ENCODE measurements at places on chromosomes 11 and 22.

DNA sequence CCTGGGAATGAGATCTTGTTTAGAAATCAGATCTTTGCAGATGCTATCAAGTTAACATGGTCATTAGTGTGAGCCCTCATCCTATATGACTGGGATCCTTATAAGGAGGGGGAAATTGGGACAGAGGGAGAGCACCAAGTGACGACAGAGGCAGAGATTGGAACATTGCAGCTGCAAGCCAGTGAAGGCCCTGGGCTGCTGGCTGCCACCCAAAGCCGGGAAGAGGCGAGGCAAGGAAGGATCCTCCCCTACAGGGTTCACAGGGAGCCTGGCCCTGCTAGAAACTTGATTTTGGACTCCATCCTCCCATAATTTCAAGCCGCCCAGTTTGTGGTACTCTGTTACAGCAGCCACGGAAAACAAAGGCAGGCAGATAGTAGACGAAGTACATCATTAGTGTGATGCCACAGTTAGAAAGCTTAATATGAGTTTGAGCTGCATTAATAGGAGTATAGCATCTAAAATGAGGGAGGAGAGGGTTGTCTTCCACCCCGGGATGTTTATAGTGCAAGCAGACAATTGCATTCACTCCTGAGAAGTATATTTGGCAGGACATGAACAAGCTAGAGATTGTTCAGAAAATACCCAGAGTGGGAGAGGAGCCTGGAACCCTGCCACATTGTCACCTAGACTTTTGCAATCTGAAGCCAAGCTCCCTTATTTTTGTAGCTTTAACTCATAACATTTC lies 56.8 kb upstream of the CLMP start:
- DNase-seq = no peak

DNA sequence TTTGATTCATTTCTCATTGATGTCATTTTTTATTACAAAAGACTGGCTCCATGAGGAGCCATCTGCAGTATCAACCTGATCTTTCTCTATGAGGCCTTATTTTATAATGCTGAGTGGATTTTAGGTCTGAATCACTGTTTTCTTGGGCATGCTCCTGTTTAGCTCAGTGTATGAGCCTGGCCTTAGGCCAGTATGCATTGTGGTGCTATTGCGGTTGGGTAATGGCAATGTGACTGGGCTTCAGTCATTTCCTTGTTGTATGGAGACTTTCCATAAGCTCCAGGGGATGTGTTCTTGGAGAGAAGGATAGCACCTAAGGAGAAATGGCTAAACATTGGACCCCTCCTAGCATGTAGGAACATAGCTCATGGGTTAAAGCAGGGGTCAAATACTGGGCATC lies 293.2 kb downstream of the NELL1 start:
- DNase-seq = no peak

DNA sequence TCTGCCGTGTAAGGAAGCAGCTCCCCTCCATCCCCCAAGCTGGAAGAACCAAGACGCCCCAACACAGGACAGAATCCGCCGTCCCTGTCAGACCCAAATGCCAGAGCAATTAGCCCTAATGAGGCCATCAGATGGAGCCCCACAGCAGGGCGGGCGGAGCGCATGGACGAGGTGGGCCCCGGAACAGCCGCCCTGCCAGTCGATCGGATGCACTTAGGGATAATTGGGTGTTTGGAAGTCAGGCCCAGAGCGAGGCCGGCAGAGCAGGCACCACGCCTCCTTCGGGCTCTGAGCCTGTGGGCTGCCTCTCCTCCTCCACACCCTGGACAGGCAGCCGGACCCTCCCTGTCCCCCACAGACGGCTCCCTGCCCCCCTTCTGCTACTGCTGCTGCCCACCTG lies 5.5 kb upstream of the TH start:
- DNase-seq = no peak

DNA sequence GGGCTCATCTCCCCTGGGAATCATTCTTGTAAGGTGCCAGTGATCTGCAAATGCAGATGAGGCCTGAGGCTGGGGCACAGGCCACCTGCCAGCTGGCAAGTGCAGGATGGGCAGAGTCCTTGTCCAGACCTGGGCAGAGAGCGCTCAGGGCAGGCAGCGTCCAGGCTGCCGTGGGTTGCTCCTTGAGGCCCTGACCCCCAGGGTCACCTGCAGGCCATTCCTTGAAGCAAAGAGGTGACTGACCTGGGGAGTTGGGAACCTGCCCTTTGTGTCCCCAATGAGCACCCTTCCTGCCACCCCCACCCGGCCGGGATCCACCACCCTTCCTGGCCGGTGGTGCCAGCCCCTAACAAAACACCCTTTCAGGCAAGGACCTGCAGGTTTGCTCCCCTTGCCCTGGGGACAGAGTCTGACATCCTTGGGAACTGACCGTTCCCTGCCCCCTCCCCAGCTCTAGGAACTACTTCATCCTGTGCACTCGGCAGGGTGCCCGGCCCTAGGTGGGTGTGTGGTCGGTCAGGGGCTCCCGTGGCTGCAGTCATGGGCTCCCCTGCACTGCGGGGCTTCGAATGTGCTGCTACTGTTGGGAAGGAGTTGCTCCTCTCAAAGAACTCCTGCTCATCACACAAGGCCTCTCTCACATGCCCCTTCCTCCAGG lies 28.3 kb downstream of the DUSP8 start:
- DNase-seq = no peak

- DNase-seq = no peak
Observed at GRCh38 chr11:48096588-48097525, 116.5 kb downstream of the PTPRJ start.

GRCh38 chr11:20046416-20046815 lies 113.9 kb downstream of the DBX1 start:
- peak; percentile 78 for DNase-seq

GRCh38 chr22:23786752-23787599 lies at the start of gene SMARCB1:
Gene SMARCB1, plus strand, starts transcription at chr22:23786966. Its CDS starts 204 bp downstream, at chr22:23787170.
- DNase-seq = peak; percentile 98

DNA sequence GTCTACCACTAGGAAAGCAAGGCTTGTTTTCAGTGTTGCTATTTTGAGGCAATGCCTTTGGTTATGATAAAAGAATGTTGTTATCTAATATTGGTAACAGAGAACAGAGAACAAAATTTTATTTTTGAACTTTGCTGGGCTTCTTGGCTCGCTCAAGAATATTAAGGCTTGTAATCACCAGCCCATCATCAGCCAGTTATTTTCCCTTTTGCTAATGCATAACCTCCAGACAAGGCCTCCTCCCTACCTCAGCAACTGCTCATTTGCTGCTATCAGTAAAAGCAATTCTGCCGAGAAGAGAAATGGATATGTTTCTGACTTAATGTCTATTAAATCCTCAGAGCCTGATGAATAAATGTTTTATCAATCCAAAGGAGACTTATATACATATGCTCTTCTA lies 8.9 kb downstream of the MTMR2 start:
- no peak for DNase-seq

DNA sequence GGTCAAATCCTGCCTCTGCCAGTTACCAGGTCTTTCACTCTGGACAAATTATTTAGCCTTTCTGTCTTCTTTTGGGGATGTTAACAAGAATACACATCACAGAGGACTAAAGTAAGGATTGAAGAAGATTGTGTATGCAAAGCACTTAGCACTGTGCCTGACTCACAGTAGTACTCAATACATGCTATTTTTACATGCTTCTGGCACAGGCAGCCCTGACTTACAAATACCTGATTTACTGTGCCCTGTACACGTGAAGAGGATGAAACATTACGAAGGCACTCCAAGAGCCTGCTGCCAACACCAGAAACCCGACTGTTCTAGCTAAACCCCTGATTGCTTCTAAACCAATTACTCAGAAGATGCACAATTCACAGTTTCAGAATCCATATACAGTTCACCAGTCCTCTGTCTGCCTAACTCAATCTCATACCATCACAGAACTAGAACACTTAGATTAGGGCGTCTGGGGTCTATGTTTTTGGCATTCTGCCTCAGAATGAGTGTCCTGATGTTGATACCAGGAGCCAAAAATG lies 300.9 kb upstream of the DDI1 start:
- no peak for DNase-seq

Data from suppressor macrophage (primary cell).